Occipital lobe (tissue), 3 donors: ENCODE measurements at places on chromosomes 5 and 9.
A peak's percentile ranks its signal among the peaks of the same experiment; 100 is the strongest.

GRCh38 chr5:14039063-14039462 is 94.6 kb upstream of the DNAH5 start:
- DNase-seq: no peak

GRCh38 chr9:94599102-94599501 is 5.5 kb upstream of the FBP2 start:
- no peak for DNase-seq

DNA sequence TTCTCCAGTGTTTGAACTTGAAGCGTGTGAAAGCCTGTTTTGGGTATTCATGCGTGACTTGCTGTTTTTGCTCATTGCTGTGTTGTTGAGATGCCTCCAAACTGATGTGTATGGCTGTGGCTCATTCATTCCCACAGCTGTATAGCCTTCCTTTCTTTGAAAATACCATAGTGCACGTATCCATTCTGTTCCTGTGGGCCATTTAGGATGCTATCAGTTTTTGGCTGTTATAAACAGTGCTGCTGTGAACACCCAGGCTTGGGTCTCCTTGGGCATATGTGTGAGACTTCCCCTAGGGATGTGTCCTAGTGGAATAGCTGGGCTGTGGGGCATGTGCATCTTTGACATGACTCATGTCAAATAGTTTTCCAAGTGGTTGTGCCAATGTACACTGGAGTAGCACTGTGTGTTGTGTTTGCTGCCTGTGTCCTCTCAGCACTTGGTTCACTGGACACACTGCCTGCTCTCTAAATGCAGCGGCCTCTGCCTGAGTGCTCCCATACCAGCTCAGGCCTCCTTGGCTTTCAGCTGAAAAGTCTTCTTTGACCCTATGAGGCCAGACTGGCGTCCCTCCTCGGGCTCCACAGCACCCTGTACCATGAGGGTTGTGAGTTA is 102.6 kb upstream of the TBC1D2 start:
- DNase-seq: no peak

DNA sequence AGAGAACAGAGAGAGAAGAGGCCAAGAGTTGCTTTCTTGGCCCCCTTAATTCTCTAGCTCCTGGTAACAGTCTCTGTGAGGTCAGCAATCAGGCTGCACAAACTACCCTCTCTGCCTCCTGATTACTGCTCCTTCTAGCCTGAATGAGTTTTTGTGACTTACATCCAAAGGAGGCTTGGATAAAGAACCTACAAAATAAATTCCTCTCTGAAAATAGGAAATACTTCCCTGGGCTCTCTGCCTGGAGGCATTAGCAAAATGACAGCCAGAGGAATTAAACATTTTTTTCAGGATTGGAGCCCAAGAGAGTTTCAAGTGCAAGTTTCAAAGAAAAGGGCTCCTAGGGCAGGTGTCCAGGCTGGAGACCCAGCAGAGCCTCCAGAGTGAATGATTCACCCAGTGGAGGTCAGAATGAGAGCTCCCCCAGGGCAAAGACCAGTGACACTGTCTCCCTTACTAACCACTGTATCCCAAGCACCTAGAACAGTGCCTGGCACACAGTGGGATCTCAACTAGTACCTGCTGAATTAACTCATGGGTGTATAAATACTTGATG is 162.5 kb downstream of the SPOCK1 start:
- no peak for DNase-seq

DNA sequence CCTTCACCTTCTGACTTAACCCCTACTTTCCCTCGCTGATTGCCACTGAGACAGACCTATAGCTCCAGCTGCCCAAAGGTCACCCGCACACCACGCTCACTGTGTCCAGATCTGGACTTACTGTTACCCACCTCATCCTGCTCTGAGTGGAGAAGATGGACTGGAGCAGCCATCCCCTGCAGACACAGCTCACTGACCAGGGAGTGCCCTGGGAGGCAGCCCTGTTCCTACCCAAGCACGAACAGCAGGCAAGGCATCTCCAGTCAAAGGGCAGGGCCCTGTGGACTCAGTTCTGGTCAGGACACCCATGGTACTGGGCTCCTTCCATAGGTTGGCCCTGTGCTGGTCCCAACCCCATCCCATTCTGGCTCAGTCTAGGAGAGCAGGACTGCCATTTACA is 9.5 kb upstream of the BARX1 start:
- DNase-seq: no peak

GRCh38 chr5:165775111-165775510 is 2269.7 kb downstream of the MAT2B start:
- DNase-seq: no peak

GRCh38 chr9:112793213-112793810 is 42.8 kb downstream of the SNX30 start:
- peak; percentile 30 for DNase-seq

- DNase-seq: no peak
Observed at GRCh38 chr5:15334551-15335266, 165.3 kb upstream of the FBXL7 start.

DNA sequence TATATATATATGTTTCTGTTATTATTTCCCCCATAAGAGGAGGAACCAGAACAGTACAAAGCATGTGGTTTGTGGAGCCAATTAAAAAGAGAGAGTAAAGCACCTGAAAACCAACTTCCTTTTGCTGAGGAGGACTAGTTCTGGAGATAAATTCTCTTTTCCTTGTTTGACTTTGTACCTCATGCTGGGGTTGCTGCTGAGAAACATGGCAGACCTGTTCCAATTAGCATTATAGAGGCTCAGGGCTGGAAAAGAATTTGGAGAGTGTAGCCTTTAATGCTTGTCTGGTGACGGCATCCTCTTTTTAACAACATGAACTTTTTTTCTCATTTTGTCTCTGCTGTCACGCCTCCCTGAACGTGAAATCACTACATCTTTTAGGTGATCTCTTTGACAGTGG is 32.8 kb upstream of the NMUR2 start:
- no peak for DNase-seq

DNA sequence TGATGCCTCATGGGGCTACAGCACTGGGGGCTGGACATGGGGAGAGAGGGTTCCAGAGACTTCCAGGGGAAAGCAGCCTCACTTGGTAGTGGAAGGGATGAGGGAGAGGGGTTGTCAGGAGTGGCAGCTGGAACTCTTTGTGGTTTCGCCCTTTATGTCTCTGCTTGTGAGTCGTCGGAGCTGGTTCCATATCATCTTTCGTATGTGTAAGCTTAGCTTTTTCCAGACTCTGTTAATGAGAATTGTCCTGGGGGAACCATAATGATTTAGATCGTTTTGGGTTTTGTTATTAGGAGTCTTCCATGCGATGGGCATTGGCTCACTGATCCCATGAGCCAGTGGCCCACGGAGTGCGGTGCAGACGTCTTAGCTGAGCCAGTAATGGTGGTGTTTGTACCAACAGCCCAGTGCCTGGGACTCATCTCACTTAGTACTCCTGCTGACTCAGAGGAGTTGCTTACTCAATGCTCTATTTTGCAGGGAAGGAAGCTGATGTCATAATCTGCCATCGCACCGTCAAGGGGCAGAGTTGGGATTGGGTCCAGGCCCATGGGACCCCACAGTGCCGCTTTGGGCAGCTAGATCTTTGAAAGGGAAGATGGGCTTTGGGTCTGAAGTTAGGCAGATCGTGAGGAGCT is 48.5 kb downstream of the NEK6 start:
- no peak for DNase-seq

GRCh38 chr9:82057805-82058204 is 69.2 kb downstream of the SPATA31D1 start:
- DNase-seq: no peak

- no peak for DNase-seq
Observed at GRCh38 chr9:27428551-27428950, 95.5 kb upstream of the IFNK start.
